Stimulated activated naive B cell treated with anti-CD40 and anti-IgM and Interleukin-4, amounts not matched to agents 10 μg/mL and 1 μg/mL and 100 μg/mL, for 72 hours (primary cell): ENCODE measurements at places on chromosomes 12 and 14.

- no peaks in the 10 kb centered on the region for H3K27me3 ChIP-seq
- peaks cover 5% of the 10 kb centered on the region for H3K36me3 ChIP-seq
- no peak overlapping the region for H3K27ac ChIP-seq
- no peak for DNase-seq
- no peaks in the 10 kb centered on the region for H3K4me1 ChIP-seq
Observed at GRCh38 chr12:45338272-45338671, 122.4 kb downstream of the ANO6 start.

DNA sequence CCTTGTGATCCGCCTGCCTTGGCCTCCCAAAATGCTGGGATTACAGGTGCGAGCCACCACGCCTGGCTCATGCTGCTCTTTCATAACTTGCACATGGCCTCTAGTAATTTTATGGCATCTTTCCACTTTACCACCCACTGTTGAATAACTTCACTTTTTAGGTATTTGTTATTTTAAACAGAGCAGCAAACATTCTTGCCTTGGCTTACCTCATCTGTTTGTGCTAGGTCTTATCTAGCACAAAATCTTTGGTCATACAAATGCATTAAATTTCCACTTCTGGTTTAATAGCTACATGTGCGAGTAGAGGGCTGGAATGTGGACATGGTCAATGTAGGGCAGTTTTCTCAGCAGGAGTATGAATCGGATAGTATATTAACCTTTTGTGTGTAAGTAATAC, 38.8 kb upstream of the ATF7IP start:
- no peak overlapping the region for H3K27ac ChIP-seq
- H3K27me3 ChIP-seq = no peaks in the 10 kb centered on the region
- peaks cover under 1% of the 10 kb centered on the region for H3K36me3 ChIP-seq
- peaks cover 33% of the 10 kb centered on the region for H3K4me1 ChIP-seq
- no peak overlapping the region for H3K4me3 ChIP-seq

- H3K4me1 ChIP-seq = peaks cover 24% of the 10 kb centered on the region
- no peak overlapping the region for H3K4me3 ChIP-seq
- H3K27ac ChIP-seq = no peak overlapping the region
- H3K36me3 ChIP-seq = peaks cover 28% of the 10 kb centered on the region
Observed at GRCh38 chr14:69049675-69050074, 70.6 kb upstream of the ACTN1 start.

DNA sequence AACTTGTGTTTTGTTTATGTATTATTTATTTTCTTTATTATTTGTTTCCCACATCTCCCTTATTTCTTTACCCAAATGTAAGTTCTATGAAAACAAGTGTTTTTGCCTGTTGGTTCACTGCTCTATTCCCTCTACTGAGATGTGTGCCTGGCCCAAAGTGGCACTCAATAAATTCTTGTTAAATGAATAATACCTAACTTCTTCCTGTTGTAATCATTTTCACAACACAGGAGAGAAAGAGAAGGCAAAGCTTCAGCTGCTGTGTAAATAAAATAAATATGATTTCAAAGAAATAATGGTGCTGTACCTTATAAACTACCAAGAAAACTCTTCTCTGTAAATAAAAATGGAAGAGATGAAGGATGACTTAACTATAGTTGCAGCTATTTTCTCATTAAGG, 116.2 kb downstream of the TRHDE start:
- DNase-seq = no peak
- no peaks in the 10 kb centered on the region for H3K4me1 ChIP-seq
- H3K36me3 ChIP-seq = no peaks in the 10 kb centered on the region
- H3K27me3 ChIP-seq = no peaks in the 10 kb centered on the region
- no peak overlapping the region for H3K4me3 ChIP-seq

GRCh38 chr14:21317398-21317797, 37.5 kb downstream of the RPGRIP1 start:
- no peaks in the 10 kb centered on the region for H3K36me3 ChIP-seq
- DNase-seq = peak; percentile 55
- no peaks in the 10 kb centered on the region for H3K27me3 ChIP-seq

GRCh38 chr12:121781484-121781997, 11.9 kb downstream of the RHOF start:
- H3K4me3 ChIP-seq = peak overlapping the region; percentile 73
- DNase-seq = peak; percentile 55
- peak overlapping the region; percentile 98 for H3K27ac ChIP-seq
- H3K36me3 ChIP-seq = peaks cover 38% of the 10 kb centered on the region

GRCh38 chr14:94171208-94171607, 2.9 kb upstream of the PPP4R4 start:
- no peak overlapping the region for H3K27ac ChIP-seq
- H3K27me3 ChIP-seq = peaks cover 41% of the 10 kb centered on the region
- peaks cover 19% of the 10 kb centered on the region for H3K4me1 ChIP-seq

DNA sequence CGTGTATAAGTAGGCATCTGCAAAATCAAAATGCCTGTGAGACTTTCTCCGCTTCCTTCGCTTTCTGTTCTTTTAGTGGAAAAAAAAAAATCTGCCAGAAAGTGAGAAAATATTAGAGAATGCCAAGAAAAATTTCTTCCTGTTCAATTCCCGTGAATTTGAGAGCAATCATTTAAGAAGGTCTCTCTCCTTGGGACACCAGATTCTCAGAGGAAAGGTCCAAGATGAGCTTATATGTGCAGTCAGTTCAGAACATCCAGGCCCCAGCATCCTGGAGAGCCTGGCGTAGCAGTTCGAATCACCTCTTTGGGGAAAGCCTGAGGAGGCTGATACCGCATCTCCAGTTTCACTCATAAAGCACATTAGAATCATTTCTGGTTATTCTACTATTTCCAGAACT, 912.8 kb downstream of the GALC start:
- no peaks in the 10 kb centered on the region for H3K4me1 ChIP-seq
- no peaks in the 10 kb centered on the region for H3K36me3 ChIP-seq
- no peak overlapping the region for H3K4me3 ChIP-seq

DNA sequence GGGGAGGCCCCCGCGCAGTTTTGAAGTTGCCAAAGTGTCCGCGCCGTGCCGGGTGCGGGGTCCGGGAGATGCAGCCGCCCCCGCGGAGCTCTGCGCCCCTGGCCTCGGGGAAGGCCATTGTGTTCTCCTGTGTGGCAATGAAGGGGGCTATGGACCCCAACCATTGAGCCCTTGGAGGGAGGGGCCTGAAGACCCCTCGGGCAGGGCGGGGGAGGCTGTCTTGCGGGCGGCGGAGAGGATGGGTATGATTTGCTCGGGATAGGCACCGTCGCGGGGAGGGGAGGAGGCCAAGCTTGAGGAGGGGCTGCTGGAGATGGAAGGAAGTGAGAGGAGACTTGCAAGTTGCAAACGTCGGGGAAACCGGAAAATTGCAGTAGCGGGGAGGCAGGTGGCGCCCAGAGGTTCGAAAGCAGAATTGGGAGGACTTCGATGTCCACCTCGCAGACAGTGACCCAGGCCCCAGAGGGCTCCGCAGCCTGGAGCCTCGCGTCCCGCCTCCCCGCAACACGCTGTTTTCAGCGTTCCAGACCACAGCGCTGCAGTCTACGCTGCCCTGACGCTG, 25.4 kb downstream of the BCL11B start:
- H3K4me3 ChIP-seq = no peak overlapping the region
- H3K27ac ChIP-seq = no peak overlapping the region
- no peaks in the 10 kb centered on the region for H3K36me3 ChIP-seq
- peaks cover 5% of the 10 kb centered on the region for H3K4me1 ChIP-seq

GRCh38 chr12:101854747-101855146, 22.6 kb upstream of the DRAM1 start:
- H3K27ac ChIP-seq = peak overlapping the region; percentile 78
- H3K36me3 ChIP-seq = peaks cover 3% of the 10 kb centered on the region
- H3K4me3 ChIP-seq = peak overlapping the region; percentile 14
- no peaks in the 10 kb centered on the region for H3K27me3 ChIP-seq
- peaks cover 48% of the 10 kb centered on the region for H3K4me1 ChIP-seq

DNA sequence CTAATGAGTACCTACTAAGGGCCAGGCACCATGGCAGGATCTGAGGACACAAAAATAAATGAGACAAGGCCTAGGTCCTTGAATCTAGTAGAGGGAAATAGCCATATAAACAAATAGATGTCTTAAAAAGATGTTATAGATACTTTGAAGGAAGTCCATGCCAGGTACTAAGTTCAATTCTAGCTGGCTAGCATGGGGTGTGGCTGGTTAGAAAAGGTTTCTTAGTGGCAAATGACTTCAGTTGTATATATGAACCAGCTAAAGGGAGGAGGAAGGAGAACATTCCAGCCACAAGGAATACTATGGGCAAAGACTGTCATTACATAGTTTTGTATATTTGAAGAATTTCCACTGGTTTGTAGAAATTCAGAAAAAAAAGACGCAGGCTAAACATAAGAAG, 133.6 kb upstream of the BMP4 start:
- H3K4me1 ChIP-seq = no peaks in the 10 kb centered on the region
- DNase-seq = no peak
- no peak overlapping the region for H3K4me3 ChIP-seq
- no peaks in the 10 kb centered on the region for H3K27me3 ChIP-seq

GRCh38 chr12:98341732-98342131, 173.7 kb upstream of the TMPO start:
- H3K27ac ChIP-seq = no peak overlapping the region
- H3K36me3 ChIP-seq = no peaks in the 10 kb centered on the region
- no peaks in the 10 kb centered on the region for H3K4me1 ChIP-seq
- peaks cover 11% of the 10 kb centered on the region for H3K27me3 ChIP-seq
- no peak overlapping the region for H3K4me3 ChIP-seq

DNA sequence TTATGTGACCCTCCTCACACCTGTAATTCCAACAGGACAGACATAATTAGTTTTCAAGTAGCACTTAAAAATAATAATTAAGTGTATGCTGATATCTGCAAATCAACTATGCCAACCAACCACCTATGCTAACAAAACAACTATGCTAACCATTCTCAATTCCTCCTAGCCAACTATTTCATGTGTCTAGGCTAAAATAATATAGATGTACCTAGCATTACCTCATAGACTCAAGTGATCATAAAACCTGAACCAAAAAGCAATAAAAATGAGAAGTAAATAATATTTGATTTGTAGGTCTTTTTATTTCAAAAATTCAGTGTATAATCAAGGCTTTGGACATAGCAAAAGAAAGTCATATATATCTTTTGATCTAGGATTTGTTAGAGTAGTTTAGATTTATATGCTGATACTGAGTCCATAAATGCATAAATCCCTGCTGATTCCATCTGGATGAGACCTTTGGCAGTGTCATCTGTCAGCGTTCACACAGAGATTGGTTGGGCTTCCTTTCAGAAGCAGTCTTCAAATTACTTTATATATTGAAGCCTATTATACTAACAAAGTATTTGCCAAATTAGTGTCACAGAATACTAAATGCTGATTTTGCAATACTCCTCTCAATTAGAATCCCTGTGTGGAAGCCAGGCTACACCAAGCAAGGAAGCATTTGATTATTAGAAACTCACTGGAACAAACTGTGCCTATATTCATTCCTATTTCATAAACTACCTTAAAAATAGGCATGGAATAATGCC, 101.4 kb upstream of the PPM1H start:
- no peaks in the 10 kb centered on the region for H3K4me1 ChIP-seq
- no peaks in the 10 kb centered on the region for H3K36me3 ChIP-seq

GRCh38 chr12:108811411-108812180, 45.8 kb downstream of the SSH1 start:
- no peak overlapping the region for H3K27ac ChIP-seq
- peaks cover 59% of the 10 kb centered on the region for H3K36me3 ChIP-seq
- H3K4me3 ChIP-seq = no peak overlapping the region

DNA sequence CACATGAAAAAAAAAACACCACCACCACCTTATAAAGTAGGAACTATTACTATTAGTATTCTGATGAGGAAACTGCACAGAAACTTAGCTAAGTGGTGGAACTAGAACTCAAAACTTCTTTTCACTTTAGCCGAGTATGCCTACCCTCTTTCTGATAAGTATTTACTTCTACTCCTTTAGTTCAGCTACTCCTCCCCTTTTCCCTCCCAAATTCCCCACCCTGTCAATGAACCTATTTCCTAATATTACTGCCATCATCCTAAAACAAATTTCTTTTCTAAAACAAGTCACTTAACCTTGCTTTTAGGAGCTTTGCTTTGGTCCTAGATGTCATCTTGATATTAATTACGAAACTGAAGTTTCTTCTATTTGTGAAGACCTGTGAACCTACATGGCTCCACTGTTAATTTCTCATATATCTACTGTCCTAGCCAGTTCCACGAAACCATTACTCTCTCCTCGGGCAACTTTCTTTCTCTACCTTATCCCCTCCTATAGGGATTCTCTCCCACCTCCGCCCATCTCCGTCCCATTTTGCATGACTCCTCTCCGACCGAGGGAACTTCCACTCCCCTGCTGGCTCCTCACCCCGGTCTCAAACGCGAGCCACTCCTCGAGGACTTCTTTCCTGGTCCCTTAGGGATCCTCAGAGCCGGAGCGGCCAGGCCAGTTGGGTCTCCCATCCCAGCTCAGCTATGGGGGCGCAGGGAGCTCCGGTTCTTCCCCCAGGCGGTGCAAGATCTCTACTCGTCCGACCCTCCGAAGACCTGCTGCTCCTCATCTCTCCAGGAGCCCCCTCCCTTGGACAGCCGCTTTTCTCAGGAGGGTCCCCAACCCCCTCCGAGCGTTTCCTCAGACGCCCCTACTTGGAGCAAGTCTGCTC, 1.1 kb downstream of the NUMB start:
- H3K27me3 ChIP-seq = no peaks in the 10 kb centered on the region
- H3K27ac ChIP-seq = peak overlapping the region; percentile 98
- peaks cover 27% of the 10 kb centered on the region for H3K4me1 ChIP-seq
- peaks cover 2% of the 10 kb centered on the region for H3K36me3 ChIP-seq

- DNase-seq = no peak
- peak overlapping the region; percentile 78 for H3K27ac ChIP-seq
- H3K4me1 ChIP-seq = peaks cover 31% of the 10 kb centered on the region
- H3K27me3 ChIP-seq = peaks cover 29% of the 10 kb centered on the region
- H3K36me3 ChIP-seq = no peaks in the 10 kb centered on the region
Observed at GRCh38 chr12:131054345-131055092, 100.8 kb downstream of the ADGRD1 start.

DNA sequence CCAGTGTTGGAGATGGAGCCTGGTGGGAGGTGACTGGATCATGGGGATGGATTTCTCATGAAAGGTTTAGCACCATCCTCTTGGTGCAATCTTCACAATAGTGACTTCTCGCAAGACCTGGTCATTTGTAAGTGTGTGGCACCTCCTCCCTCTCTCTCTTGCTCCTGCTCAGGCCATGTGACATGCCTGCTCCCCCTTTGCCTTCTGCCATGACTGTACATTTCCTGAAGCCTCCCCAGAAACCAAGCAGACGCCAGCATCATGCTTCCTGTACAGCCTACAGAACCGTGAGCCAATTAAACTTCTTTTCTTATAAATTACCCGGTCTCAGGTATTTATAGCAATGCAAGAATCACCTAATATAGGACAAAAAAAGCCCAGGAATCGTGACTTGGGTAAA, 171.0 kb upstream of the FOXN3 start:
- peaks cover 88% of the 10 kb centered on the region for H3K4me1 ChIP-seq
- no peak for DNase-seq
- peaks cover 60% of the 10 kb centered on the region for H3K36me3 ChIP-seq
